Iris pigment epithelial cell (primary cell): ENCODE measurements at places on chromosomes 7 and 10.

GRCh38 chr7:123649964-123650363, 5.7 kb upstream of the LMOD2 start:
- peak; percentile 54 for DNase-seq

DNA sequence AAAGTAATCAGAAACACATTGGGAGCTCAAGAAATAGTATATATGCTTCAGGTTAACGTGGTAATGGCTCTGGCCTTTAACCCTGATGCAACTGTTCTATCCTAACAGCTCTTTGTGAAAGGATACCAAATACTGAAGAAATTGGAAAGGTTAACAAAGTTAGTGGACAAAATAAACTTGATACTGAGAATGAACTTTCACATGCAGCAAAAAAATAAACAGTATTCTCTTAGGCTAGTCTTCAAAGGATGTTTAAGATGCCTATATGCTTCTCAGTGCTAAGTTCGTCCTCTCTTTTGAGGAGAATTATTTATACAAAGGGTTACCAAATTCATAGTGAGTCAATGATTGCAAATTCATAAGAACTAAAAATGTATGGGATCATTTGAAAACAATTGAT, 256.2 kb upstream of the FERD3L start:
- DNase-seq, result peak; percentile 53

DNA sequence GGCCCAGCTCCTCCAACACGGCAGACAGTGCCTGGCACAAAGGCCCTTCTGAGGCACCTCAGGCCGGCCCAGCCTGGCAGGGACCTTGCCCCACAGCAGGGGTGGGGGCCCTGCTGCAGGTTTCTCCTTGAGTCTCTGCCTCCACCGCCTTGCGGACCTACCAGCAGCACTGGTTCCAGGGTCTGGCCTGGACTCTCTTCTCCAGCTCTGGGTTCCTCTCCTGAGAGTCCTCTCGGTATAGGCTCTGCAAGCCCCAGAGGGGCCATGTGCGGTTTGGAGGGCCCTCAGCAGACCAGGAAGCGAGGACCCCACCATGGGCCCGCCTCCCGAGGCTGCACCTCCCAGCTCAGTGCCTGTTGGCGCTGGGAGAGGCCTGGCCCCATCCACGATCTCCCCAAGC, 38.1 kb upstream of the ADGRA1 start:
- DNase-seq, result no peak

DNA sequence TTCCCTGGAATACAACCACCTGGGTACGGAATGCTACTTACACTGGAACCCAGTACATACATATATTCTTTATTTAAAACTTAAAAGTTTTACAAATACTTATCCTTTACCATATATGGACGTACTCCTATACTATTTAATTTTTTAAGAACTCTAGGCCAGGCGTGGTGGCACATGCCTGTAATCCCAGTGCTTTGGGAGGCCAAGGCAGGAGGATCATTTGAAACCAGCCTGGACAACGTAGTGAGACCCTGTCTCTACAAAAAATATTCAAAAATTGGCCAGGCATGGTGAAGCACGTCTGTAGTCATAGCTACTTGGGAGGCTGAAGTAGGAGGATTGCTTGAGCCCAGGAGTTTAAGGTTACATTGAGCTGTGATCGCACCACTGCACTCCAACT, 2.0 kb downstream of the RBM28 start:
- no peak for DNase-seq
